Left lobe of liver (tissue), 2 donors: ENCODE measurements at places on chromosomes 13 and 19.
A peak's percentile ranks its signal among the peaks of the same experiment; 100 is the strongest.

- no peak for DNase-seq
These were observed 11.9 kb downstream of the NOTCH3 start for GRCh38 chr19:15188851-15189250.

DNA sequence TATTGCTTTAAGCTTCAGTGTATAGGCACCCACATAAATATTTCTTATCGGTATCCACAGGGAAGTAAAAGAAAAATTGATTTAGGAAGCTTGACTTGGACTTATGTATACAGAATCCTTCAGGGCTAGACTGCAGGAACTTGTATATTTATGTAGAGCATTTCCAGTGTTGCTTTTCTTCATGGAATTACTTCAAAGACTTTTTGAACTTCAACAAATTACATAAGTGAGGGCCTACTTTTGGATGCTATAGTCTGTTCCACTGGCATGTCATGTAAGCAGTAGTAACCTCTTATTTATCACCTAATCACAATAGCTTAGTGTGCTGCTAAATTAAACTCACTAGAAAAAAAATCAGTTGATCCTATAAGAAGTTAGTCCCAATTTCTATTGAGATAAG is 557.9 kb upstream of the SLITRK6 start:
- no peak for DNase-seq

- DNase-seq, result peak; percentile 33
These were observed 65.3 kb downstream of the PEPD start for GRCh38 chr19:33456076-33456844.

- no peak for DNase-seq
These were observed 1.3 kb upstream of the KBTBD6 start for GRCh38 chr13:41133951-41134350.

DNA sequence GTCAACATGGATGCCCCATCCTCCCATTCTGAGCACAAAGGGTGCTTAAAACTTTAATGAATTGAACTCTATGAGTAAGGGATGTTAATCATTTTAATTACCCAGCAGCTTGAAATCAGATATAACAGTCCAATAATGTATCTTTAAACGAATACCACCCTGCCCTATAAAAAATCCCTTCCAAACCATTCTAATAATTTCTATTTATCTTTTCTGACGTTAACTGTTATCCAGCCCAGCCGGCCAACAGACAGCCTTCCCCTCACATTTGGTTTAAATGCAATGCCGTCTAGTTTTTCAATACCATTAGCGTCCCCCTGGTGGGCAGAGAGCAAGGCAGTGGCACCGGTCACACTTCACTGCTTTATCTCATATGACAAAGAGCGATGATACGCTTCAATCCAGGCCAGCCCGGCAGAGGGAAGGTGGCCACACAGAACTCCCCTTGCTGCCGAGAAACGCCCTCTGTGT is 402.2 kb upstream of the ZNF507 start:
- no peak for DNase-seq
